EL (cell line): ENCODE measurements at places on chromosomes 1 and 21.

GRCh38 chr1:229027622-229028182 is 243.2 kb upstream of the RAB4A start:
- peak; percentile 14 for DNase-seq

DNA sequence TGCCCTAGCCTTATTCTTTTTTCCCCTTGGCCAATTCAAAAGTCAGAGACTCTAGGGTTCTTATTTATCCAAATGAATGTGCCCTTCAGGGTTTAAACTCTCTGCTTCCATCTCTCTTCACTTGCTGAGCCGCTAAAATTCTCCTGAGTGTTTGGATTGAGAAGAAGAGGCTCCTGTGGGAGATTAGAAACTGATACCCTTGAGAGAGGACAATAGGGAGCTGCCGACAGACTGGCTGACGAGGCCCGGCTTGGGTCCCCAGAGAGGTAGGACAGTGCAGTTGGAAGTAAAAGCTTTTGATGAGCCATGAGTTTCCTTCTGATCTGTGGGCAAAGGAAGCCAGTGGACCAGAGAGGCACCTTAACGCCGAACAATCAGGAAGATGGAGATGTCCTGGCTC is 41.3 kb upstream of the UBE2U start:
- no peak for DNase-seq

DNA sequence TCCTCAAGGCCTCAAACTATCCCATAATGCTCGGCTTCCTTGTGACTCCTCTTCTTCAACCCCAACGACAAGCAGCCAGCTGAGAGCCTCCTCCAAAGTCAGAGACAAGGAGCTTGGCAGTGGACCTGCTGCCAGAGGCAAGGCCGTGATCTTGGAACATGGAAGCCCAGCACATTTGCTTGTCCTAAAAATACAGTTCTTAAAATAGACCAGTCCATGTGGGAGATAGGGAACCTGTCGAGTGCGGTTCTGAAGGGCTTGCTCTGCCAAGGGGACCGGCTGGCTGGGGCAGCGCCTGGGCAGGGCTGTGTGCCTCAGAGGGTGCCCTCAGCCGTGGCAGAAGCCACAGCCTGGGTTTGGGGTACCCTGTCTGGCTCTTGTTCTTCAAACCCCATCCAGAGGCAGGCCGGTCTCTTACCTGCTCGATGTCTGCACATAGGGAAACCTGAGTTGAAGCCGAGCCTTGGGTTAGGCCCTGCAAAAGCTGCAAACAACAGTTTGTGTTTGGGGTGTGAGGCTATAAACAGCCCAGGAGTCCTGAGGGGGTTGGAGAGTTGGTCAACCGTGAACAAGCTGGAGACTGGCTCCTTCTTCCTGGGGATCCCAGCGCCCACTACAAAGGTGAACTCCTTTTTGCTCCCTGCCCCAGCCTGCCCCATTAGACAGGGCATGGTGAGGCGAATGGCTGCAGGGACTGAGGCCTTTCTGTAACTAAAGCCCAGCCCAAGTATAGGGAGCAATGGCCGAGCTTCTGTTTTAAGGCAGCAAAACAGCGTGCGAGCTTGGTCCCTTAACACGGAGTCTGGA is 228.8 kb downstream of the CAMTA1 start:
- DNase-seq: no peak

DNA sequence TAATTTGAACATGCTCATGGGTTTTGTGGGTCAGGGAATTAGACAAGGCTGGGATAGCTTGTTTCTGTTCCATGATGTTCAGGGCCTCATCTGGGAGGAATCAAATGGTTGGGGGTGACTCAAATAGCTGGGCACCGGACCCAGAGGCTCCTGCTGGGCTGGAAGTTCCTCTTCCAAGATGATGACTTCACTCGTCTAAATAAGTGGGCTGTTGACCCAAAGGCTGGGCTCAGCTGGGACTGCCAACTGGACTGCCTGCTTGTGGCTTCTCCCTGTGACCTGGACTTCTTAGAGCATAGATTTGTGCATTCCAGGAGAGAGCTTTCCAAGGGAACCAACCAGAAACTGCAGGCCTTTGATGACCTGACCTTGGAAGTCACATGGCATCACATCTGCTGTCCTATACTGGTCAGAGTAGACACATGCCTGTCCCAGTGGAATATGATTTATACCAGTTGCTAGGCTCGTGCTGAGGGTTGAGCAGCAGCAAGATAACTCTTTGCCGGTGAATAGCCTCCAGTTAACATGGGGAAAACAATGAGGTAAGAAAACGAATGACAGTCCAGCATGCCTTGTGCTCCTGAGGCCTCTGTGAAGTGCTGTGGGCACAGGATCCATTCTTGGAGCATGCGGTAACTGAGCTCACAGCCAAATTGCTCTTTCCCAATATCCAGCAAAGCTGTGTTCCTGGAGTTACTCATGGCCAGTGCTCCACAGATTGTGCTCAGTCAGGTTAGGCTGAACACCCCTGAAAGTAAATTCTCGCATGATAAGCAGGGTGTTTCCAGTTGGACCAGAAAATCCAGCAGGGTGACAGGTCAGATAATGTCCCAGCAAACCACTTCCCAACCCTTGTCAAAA is 272.9 kb upstream of the TMEM51 start:
- peak; percentile 58 for DNase-seq

- DNase-seq: peak; percentile 31
Observed at GRCh38 chr1:98342566-98342965, 319.0 kb upstream of the SNX7 start.

DNA sequence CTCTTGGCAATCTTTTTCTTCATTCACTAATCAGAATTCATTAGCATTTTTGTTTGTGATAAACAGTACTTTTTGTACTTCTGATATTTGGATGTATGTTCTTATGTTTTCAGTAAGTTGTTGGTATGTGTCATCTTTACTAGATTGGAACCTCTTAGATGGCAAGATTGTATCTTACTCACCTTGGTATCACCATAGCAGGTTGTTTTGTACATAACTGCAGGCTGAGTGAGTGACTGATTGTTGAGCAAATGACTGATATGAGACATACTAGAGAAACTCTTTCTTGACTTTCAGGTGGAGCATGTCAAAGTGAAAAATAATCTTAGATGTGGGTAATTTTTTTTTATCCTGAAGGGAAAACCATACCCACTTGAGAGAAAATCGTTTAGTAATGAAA is 173.7 kb downstream of the CLEC20A start:
- no peak for DNase-seq

DNA sequence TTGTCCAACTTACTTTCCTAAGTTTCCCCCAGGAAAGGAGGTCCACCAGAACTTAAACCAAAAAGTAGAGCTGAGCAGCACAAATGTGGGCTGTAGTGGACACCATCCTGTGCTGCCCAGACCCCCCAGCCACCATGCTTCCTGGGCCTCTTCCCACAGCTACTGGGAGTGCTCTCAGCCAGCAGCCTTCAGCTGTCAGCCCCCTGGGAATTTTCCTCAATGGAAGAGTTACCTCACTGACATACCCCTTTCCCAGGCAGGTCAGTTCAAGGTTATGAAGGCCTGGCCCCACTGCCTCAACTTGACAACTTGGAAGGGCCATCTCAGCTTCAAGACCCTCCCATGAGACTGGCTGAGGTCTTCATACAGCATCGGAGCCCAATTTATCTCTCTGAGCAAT is 47.7 kb downstream of the CDCP2 start:
- no peak for DNase-seq

- DNase-seq: peak; percentile 8
Observed at GRCh38 chr1:176517484-176517883, 54.5 kb downstream of the PAPPA2 start.

DNA sequence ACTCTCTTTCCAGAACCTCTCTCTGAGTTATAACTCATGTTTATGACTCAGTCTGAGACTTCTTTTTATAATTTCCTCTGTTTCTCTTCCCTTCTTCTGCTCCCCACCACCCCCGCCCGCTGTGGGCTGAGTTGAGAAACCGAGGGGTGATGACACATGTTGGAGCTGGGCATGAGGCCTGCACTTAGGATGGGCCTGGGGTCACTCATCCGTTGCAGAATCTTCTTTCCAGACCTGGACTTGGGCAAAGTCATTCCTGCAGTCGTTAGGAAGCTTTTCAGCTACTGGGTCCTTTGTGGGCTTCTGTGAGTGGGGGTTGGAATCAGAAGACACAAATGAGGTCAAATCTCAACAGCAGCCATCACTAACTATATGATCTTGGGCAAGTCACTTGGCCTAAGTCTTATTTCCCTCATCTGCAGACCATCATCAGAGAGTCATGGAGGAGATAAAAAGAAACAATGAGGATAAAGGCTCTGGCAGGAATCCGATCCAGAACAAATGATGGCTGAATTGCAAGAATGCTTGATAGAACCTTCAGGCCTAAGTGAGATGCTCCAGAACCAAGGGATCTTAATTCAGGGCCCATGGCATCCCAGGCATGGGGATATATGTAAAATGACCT is 53.4 kb downstream of the RPS6KA1 start:
- peak; percentile 76 for DNase-seq

GRCh38 chr1:95057351-95057750 is 15.4 kb downstream of the ALG14 start:
- DNase-seq: no peak

GRCh38 chr21:41973427-41973831 is 19.6 kb upstream of the C2CD2 start:
- DNase-seq: no peak

GRCh38 chr21:39083377-39084008 is 99.8 kb downstream of the PSMG1 start:
- DNase-seq: no peak

DNA sequence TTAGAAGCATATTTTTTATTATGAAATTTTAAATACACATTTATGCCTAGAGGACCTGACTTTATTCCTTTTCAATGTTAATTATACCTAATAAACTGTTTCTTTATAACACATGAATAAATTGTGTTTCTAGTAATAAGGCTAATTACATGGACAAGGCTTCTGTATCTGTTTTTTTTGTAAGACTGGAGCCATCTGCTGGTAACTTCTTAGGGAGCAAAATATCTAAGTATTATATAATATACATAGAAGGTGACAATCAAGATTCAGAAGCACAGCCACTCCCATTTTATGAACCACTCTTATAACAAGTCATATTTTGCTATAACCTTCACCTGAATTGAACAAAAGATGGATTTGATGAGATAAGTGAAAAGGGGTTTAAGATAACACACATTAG is 84.2 kb downstream of the LBR start:
- peak; percentile 5 for DNase-seq
